ENCODE measurements at places on chromosomes 12 and 14.

DNA sequence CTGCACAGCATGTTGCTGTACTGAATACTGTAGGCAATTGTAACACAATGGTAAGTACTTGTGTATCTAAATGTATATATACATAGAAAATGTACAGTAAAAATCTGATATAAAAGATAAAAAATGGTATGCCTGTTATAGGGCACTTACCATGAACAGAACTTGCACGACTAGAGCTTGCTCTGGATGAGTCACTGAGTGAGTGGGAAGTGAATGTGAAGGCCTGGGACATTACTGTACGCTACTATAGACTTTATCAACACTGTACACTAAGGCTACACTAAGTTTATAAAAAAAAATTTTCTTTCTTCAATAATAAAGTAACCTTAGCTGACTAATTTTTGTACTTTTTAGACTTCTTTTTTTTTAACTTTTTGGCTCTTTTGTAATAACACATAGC is 24.2 kb upstream of the NEDD1 start:
- DNase-seq, result no peak

DNA sequence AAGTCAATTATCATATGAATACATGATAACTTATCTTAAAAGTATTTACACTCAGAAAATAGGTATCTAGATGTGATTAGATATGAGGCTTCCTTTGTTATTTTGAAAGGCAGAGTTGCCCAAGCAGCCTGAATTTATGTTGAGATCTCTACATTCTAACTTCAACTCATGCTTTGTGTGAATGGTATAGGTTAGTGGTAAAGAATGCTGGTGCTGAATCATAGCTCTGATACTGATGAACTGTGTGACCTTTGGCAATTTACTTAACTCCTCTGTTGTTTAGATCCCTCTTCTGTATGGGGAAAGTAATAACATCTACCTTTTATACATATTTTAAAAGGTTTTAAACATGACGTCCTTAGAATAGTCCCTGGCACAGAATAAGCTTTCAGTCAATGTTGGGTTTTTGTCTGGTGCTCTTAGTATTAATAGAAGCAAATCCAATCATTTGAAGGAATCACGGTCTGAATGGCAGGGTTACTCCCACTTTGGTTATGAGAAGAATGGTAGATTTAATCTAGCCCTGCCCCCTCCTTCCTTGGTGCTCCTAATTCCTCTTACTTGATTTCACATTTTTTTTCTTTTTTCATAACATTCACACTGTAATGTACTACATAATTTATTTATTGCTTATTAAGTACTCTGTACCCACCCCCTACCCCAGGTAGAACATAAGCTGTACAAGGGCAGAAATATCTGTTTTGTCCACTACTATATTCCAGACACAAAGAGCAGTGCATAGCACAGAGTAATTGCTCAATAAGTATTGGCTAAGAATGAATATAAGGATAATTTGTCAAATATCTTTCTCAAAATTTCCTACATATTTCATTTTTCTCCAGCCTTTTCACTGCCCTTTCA is 203.3 kb upstream of the KRR1 start:
- DNase-seq, result no peak

DNA sequence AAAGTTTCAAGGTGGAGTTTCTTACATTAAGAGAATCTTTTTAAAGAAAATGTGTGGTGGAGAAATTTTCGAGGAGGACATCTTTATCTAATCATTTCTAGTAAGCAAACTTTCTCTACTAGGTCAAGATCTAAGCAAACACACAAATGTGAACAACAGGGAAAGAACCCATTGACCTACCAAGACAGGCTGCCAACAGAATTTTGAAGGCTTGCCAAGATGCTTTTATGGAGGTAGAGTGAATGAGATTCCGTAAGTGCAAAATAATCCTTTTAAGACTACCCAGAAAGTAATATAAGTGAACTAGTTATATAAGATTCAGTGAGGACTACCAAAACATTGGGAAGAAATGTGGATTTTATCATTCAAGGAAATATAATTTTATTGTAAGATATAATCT is 357.1 kb upstream of the PDE3A start:
- no peak for DNase-seq

DNA sequence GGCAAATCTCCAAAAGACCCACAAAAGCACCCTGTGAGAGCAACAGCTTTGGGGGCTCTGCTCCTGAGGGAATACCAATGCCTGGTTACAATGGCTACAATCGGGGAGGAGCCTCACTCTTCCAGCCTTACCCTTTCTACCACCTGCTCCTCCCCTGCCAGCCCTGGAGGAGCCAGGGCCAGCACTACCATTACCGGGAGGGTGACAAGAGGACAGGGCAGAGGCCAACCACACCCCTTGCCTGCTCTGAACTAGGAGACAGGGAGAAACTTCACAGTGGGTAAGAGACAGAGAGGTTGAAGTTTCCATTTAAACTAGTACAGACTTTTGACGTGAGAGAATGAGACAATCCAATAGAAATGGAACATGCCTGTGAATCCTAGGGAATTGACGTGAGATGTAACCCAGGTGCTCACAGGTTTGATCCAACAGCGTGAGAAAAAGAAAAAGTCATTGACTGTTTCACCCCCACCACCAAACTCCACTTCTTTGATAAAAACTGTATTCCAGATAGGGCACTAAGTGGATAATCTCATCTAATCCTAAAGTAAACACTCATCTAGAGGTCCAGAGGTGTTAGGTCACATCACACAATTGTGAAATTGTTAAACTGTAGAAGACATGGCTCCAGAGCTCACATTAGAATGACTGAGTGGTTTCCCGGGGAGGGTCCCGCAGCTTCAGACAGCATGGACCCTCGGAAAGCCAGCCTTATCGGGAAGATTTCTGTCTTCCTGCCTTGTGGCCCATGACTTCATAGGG is 8.4 kb upstream of the TC2N start:
- no peak for DNase-seq

All from SK-N-DZ (cell line).